DND-41 (cell line): ENCODE measurements at places on chromosomes 11 and 22.

DNA sequence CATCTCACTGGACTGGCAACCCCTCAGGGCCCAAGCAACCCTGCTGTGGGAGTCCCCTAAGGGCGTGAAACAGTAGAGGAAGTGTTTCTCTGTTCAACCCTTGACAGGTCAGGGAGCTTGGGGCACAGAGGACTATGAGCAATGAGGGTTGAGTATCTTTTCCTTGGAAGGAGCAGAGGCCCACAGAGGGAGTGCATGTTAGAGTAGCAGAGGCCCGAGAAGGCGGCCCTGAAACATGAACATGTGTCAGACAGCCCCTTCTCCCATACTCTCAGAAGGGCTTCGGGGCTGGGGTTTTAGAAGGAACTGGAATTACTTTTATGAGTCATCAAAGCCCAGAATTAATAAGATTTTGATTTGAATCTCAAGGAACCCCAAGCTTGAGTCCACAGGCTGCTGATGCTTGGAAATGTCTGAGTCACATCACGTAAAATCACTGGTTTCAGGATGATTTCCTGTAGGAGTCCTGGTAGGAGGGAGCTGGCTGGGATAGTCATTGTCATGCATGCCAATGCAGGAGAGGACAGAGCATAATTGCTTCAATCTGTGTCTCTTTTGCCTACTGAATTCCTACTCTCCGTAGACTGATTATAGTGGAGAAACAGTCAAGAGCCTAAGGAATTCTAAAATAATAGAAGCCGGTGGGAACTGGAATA lies 22.6 kb downstream of the C11orf71 start:
- no peaks in the 10 kb centered on the region for H3K36me3 ChIP-seq
- peaks cover 13% of the 10 kb centered on the region for H3K27me3 ChIP-seq
- H3K4me1 ChIP-seq: no peaks in the 10 kb centered on the region
- no peak overlapping the region for H3K27ac ChIP-seq
- no peak for DNase-seq

DNA sequence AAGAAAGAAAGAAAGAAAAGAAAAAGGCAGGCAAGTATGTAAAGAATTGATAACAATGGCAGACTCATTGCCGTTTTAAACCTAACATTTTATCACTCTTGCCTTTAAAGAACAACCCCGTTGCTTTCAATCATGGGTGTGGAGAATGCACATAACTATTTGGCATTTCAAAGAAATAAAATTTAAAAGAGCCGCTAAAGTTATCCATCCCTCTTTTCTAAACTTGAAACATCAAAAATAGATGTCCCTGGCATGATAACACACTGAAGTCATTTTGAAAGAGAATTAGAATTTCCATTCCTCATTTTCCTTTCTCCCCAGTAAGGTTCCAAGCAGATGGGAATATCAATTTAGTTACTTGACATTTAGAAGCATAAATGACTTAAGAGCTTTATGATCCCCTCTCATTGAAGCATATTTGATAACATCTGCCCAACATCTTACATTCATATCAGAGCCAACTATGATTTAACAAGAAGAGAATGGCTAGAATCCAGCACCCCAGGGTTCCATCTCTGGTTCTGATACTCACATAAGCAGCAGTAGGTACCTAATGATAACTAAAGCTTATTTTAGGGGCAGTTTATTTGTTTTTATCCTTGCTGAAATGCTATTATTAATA lies 529.6 kb upstream of the LRRC4C start:
- no peak overlapping the region for H3K27ac ChIP-seq
- H3K36me3 ChIP-seq: no peaks in the 10 kb centered on the region
- no peaks in the 10 kb centered on the region for H3K27me3 ChIP-seq
- no peak for DNase-seq

DNA sequence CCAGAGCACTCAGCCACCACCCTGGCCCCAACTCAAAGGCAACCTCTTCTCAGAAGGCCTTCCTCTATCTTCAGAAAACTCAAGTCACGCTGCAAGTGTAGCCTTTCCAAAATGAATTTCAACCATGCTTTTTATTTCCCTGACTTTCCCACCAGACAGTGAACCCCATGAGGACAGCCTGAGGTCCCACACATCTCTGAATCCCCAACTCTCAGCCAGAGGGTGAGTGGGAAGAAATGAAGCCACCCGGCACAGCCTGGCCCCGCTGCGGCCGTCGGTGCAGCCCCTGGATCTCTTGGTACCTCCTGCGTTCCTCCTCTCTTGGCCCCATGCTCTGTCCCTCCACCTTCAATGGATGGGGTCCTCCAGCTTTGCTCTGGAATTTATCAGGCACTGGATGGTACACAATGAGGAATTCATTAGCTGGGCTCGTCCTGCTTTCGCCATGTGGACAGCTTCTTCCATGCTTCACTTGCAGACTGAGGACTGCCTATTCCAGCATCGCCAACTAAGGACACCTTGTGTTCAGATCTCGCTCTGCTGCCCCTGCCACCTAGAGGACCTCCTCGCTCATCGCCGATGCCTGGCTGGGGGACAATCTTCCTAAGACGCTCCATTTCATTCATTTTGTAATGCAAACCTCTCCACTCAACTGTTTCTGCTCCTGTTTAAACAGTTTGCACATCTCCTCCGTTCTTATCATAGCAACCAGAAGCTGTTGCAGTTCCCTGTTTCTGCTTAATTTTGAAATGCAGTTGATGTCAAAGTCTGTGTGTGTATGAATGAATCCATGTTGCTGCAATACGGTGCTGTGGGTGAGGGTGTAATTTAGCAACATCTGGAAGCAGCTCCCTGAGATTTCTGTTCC lies 672.1 kb downstream of the TBC1D22A start:
- H3K4me3 ChIP-seq: no peak overlapping the region
- H3K27ac ChIP-seq: no peak overlapping the region
- no peaks in the 10 kb centered on the region for H3K27me3 ChIP-seq
- DNase-seq: no peak
- H3K36me3 ChIP-seq: no peaks in the 10 kb centered on the region
- H3K4me1 ChIP-seq: no peaks in the 10 kb centered on the region

GRCh38 chr11:128553662-128554362 lies 33.5 kb downstream of the ETS1 start:
- H3K36me3 ChIP-seq: no peaks in the 10 kb centered on the region
- H3K27ac ChIP-seq: no peak overlapping the region
- H3K4me1 ChIP-seq: no peaks in the 10 kb centered on the region
- no peak for DNase-seq
- no peak overlapping the region for H3K4me3 ChIP-seq

GRCh38 chr11:40130427-40130826 lies 1329.0 kb downstream of the LRRC4C start:
- no peak for DNase-seq
- H3K4me1 ChIP-seq: no peaks in the 10 kb centered on the region
- no peaks in the 10 kb centered on the region for H3K36me3 ChIP-seq
- no peak overlapping the region for H3K27ac ChIP-seq
- H3K4me3 ChIP-seq: no peak overlapping the region

- no peaks in the 10 kb centered on the region for H3K27me3 ChIP-seq
- H3K4me1 ChIP-seq: no peaks in the 10 kb centered on the region
- no peak for DNase-seq
- no peaks in the 10 kb centered on the region for H3K36me3 ChIP-seq
- H3K27ac ChIP-seq: no peak overlapping the region
Measured at GRCh38 chr11:22221143-22221542, 28.3 kb downstream of the ANO5 start.

DNA sequence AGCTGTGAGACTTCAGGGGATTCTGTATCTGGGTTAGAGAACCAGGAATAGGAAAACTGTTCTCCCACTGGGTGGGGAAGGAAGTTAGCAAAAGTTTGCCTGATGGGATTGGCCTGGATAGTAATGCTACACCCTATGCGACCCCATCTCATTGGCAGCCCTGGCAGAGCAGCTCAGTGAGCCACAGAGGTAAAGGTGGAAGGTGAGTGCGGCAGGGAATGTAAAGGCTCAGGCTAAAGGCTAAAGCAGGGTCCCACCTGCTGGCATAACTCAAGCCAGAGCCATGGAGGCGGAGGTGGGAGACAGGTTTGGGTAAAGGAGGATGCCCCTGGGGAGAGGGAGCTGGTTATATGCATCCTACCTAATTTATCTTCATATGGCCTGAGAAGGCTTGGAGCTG lies 18.7 kb downstream of the SSH3 start:
- no peaks in the 10 kb centered on the region for H3K36me3 ChIP-seq
- H3K4me3 ChIP-seq: no peak overlapping the region
- H3K27me3 ChIP-seq: no peaks in the 10 kb centered on the region
- H3K4me1 ChIP-seq: peaks cover 15% of the 10 kb centered on the region

DNA sequence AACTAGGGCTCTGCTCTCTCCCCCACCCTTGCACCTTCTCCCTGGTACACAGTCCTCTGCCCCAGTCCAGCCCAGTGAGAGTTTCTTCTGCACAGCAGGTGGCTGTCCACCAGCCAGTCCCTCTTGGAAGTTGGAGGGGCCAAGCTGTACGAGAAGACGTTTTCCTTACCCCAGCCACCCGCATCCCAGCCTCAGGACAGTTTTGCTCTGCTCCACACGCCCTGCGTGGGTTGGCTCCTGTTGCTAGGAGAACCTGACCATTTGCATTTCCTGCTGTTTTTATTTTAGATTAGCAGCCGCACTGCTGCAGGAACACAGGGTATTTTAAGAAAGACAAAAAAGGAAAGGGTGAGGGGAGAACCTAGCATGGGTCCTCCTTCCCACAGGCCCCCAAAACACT lies 17.6 kb upstream of the NRGN start:
- H3K27ac ChIP-seq: no peak overlapping the region
- DNase-seq: no peak
- H3K4me1 ChIP-seq: peaks cover 9% of the 10 kb centered on the region; the same call in 1 of the 2 replicates
- no peak overlapping the region for H3K4me3 ChIP-seq
- H3K27me3 ChIP-seq: peaks cover 90% of the 10 kb centered on the region

DNA sequence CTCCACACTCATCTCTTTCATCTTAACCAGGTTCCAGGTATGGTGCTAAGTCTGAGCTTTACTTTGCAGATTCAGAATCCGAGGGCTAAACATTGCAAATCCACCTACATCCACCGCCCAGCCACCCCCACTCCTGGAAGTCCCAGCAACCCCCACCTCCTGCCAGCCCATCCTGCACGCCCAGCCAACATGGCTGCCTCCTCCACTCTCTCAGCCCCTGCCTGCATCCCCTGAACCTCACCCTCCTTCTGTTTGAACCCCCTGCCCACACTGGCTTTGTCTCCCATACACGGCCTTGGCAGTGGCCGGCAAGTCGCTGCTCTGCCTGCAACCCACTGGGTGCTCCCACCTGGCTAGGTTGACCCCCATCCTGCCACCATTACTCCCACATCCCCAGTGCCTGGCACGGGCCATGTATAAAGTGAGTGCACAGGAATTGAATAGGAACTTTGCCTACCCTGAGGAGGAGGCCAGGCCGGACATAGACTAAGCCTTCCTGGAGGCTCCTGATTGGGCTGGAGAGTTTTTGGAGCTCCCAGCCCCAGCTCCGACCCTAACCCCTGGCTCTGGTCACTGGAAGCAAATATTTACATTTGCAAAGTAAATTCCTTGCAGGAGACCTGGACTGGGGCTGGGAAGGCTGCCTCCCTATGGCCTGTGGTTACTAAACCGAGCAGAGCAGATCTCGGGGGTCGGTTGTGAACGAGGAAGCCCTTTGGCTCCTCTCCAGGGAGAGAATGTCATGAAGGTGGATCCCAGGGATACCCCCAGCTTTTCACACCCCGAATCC lies 14.4 kb downstream of the EMID1 start:
- H3K36me3 ChIP-seq: peaks cover 59% of the 10 kb centered on the region
- H3K27me3 ChIP-seq: no peaks in the 10 kb centered on the region

DNA sequence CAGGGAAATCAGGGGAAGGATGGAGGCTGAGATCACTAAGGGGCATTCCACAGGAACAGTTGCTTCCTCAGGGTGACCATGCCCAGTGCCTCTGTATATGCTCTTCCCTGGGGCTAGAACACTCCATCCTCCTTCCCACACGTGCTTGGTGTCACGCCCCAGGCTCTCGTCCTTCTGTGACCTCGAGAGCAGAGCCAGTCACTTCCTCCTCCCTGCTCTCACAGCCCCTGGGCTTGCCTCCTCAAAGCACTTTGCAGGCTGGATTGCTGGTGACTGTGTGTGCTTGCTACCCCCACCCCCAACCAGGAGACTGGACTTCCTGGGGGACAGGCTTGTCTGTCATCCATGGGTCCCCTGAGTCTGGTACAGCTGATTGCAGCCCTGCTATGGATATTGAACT lies 56.5 kb upstream of the AMPD3 start:
- H3K36me3 ChIP-seq: no peaks in the 10 kb centered on the region
- H3K27ac ChIP-seq: no peak overlapping the region
- H3K4me1 ChIP-seq: no peaks in the 10 kb centered on the region
- H3K27me3 ChIP-seq: peaks cover 17% of the 10 kb centered on the region
- H3K4me3 ChIP-seq: no peak overlapping the region

DNA sequence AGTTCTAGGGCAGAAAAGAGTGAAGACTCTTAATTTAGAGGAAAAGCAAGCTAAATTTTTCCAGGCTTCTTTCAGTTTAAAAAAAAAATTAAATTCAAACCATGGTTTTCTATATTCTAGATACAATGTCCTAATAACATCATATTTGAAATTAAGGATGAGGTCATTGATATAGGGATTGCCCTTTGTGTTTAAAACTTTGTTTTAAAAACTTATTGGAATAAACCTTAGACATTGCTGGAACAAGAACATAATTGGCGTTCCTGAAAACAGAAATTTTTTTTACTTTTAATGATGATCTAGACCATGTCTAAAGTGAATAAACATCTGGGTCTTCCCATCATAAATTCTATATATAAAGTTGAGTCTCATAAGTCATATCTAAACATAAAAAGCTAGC lies 859.4 kb upstream of the CHORDC1 start:
- H3K27me3 ChIP-seq: no peaks in the 10 kb centered on the region
- no peaks in the 10 kb centered on the region for H3K4me1 ChIP-seq
- H3K4me3 ChIP-seq: no peak overlapping the region

DNA sequence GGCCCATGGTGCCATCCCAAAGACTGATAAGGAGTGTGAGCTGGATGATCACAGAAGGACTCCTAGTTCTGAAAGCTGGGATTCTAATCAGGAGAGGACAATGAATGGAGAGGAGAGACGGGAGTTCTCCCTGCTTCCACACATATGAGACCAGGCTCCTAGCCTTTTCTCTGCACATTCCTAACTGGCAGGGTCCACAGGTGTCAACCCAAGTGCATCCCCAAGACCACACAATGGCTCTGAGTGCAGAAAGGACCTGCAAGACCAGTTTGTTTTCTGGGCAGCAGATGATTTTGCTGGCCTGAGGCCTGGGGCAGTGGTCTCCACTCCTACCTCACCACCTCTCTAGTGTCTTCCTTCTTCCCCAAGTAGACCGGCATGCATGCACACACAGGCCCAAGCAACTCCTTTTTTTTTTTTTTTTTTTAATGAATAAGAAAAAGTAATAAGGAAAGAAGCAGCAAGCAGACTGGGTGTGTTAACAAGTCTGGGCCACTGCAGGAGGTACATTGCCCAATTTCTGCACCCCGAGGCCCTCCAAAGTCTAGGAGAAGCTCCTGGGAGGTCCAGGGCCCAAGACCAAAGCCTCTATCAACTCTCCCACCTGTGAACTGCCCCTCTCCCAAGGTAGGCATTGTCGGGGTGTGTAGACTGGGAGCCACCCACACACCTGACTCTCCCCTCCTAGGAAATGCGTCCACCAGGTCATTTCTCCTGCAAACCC lies 1.2 kb upstream of the TSKU start:
- H3K36me3 ChIP-seq: no peaks in the 10 kb centered on the region; the same call in 1 of the 2 replicates
- peak overlapping the region; percentile 81 for H3K27ac ChIP-seq
- peaks cover 32% of the 10 kb centered on the region for H3K4me1 ChIP-seq
- no peak for DNase-seq
- H3K27me3 ChIP-seq: no peaks in the 10 kb centered on the region
- peak overlapping the region; percentile 74 for H3K4me3 ChIP-seq

- H3K27me3 ChIP-seq: peaks cover 2% of the 10 kb centered on the region
- peak overlapping the region; percentile 45 for H3K27ac ChIP-seq
- H3K4me1 ChIP-seq: peaks cover 19% of the 10 kb centered on the region
- H3K4me3 ChIP-seq: no peak overlapping the region
- peak; percentile 75 for DNase-seq
Measured at GRCh38 chr11:60821827-60822599, 19.9 kb upstream of the CCDC86 start.

- no peaks in the 10 kb centered on the region for H3K4me1 ChIP-seq
- H3K36me3 ChIP-seq: no peaks in the 10 kb centered on the region
- H3K4me3 ChIP-seq: no peak overlapping the region
Measured at GRCh38 chr22:19002684-19003038, 66.6 kb upstream of the PRODH start.
